ENCODE measurements at places on chromosomes 11 and 22.

- DNase-seq, result no peak
These were observed 21.2 kb downstream of the A4GALT start for GRCh38 chr22:42699281-42699975.

DNA sequence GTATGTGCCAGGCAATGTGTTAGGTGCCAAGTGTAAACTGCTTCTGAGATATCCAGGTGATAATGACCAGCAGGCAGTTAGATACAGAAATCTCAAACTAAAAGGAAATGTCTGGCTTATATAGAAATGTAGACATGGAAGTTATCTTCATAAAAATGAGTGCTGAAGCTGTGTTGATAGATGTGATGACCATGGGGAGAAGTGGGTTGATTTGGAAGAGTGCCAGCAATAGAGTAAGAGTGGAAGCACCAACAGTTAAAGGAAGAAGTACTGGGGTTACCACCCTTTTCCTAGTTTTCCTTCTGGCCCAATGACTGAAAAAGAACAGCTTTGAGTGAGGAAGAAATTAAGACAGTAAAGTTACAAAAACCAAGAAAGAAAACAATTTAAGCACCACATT lies 68.5 kb downstream of the C2CD3 start:
- DNase-seq, result no peak

DNA sequence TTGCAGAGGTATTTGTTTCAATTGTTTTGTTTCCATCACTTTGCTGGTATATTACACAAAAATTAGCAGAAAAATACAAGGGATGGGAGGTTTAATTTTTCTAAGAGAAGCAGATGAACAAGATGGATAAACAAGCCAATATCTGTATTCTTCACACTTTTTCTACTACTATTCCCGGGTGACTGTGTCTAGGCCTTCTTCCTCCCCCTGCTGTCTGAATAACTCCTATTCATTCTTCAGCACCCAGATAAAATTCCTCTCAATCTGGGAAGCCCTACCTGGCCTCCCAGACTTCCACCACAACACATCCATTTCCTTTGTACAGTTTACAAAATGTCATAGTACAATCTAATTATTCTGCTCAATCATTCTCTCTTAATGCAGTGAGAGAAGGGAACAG lies 666.6 kb upstream of the TENM4 start:
- DNase-seq, result no peak

- no peak for DNase-seq
These were observed 18.5 kb upstream of the FEZ1 start for GRCh38 chr11:125514336-125515101.

GRCh38 chr22:46665151-46665695 lies 45.0 kb downstream of the GRAMD4 start:
- DNase-seq, result no peak

DNA sequence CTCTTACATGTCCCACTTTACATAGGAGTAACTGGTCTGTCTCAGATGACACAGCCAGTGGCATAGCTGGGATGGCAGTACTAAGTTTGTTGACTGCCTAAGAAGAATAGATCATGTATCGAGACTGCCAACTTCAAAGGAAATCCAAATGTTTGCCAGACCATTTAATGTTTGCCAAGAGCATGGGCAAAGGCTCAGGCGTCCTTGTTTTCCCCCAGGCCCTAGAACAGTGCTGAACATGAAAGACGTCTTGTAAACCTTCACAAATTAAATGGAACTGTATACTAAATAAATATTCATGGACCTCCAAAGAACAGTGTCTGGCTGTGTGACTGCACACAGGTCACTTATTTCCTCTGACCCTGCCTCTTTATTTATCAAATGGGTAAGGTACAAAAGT lies 234.7 kb upstream of the CCDC90B start:
- DNase-seq, result no peak

GRCh38 chr11:68146704-68147474 lies 25.7 kb upstream of the CHKA start:
- DNase-seq, result no peak

DNA sequence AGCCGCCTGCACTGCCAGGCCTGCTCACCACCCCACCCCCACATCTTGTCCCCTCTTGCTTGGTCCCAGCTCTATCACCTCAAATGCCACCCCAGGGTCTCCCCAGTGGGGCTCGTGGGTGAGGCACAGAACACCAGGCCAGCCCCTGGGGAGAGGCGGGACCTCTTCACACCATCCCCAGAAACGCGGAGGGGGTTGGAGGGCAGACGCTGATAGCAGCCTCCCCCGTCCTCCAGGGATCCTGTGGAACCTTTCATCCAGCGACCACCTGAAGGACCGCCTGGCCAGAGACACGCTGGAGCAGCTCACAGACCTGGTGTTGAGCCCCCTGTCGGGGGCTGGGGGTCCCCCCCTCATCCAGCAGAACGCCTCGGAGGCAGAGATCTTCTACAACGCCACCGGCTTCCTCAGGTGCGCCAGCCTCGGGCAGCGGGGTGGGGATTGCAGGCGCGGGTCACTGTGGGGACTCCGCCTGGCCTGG lies 5.8 kb downstream of the PKP3 start:
- no peak for DNase-seq
